Testis (tissue), 5 donors: ENCODE measurements at places on chromosomes 6 and 20.
A peak's percentile ranks its signal among the peaks of the same experiment; 100 is the strongest.

GRCh38 chr6:158398252-158399024 lies 86.2 kb downstream of the TULP4 start:
- DNase-seq = no peak

- peak; percentile 92 for DNase-seq
Measured at GRCh38 chr6:34223956-34224940, 12.4 kb upstream of the HMGA1 start.

GRCh38 chr20:48886811-48887210 lies 34.7 kb upstream of the ARFGEF2 start:
- no peak for DNase-seq

GRCh38 chr6:129889580-129889979 lies 28.5 kb upstream of the TMEM244 start:
- no peak for DNase-seq

- DNase-seq = no peak
Measured at GRCh38 chr20:17381724-17382123, 149.5 kb downstream of the BFSP1 start.

GRCh38 chr20:2890742-2891141 lies 17.5 kb downstream of the PTPRA start:
- DNase-seq = no peak

DNA sequence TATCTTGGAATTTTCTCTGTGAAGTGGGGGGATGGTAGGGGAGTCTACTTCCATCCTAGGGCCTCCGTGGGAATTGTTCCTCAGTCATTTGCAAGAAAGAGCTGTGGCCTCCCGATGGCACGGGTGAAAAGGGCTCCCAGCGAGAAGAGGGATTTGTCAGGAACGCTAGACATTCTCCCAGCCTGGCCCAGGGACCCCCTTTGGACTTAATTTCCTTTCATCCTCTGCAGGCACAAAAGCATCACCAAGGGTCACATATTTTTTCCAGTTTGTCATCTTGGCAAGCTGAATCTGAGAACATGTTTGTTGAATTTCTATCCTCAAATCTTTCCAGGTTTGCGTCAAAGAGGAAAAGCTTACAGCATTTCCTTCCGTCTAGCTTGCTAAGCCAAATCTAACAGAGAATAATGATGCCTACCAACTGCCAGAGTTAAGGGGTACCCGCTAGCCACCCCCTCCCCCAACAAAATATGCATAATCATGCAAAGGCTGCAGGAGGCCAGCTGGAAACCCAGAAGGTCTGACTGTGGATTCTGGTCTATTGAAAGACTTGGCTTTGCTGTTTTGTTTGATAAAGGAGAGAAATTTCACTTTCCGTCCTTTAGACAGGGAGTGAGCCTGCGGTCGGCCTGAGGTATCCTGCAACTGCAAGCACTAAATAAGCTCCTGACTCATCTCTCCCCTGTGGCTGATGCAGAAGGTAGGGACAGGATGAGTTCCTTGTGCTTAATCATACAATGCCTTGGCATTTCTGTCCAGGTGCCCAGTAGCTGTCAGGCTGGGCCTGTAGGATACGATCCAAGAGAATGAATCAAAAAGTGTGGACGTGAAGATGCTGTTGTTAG lies 23.1 kb downstream of the PSMG4 start:
- DNase-seq = no peak
